IMR-90 (cell line): ENCODE measurements at places on chromosomes 16 and 17. TPM values are rescaled to one million over a fixed set of nuclear protein-coding genes. Genes with fewer than 3 reads are reported as not detected.
A peak's percentile ranks its signal among the peaks of the same experiment; 100 is the strongest.

KRT20 gene
- total RNA-seq = not detected in 2 replicates

HOXB7 gene
- total RNA-seq = 1.8 and 3.3 TPM in 2 replicates

FOXF1 gene
- total RNA-seq = 2.7 and 4.2 TPM in 2 replicates

ABCC6 gene
- 0.36 and 0.56 TPM in 2 replicates for total RNA-seq

CCL3 gene
- not detected in 2 replicates for total RNA-seq

ABCC11 gene
- under 0.01 and 0.18 TPM in 2 replicates for total RNA-seq

KCNJ16 gene
- not detected in 2 replicates for total RNA-seq

CDYL2 gene
- total RNA-seq = 3.9 and 4.4 TPM in 2 replicates

MAP3K3 gene
- 24.2 and 25.6 TPM in 2 replicates for total RNA-seq

LRRC75A gene
- 0.56 and 0.72 TPM in 2 replicates for total RNA-seq

DNA sequence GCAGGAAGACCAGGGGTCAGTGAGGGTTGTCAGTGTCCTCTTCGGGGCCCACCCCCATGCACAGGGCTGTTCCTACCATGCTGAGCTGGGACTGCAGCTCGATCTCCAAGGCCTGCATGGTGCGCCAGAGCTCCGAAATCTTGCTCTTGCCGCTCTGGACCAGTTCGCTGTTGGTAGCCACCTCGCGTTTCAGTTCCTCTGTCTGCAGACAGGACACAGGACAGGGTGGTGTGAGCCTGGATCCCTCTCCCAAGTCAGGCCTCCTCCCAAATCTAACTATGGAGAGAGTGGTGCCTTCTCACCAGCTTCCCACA is 90.9 kb downstream of the GOSR1 start:
- DNase-seq = no peak

DNA sequence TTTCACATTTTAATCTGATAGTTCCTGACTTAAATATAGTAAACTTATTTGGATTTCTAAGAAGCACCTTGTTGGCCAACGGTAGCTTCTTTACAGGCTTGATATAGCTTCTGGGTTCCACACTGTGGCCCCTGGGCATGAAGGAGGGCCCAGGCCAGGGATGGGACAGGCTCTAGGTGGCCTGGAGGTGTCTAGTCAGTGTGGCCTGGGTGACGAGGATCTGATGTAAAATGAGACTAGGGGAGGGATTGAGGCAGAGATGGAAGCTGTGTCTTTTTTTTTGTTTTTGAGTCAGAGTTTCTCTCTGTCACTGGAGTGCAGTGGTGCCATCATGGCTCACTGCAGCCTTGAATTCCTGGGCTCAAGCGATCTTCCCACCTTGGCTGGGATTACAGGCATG is 187.0 kb downstream of the PRKCB start:
- DNase-seq = no peak

DNA sequence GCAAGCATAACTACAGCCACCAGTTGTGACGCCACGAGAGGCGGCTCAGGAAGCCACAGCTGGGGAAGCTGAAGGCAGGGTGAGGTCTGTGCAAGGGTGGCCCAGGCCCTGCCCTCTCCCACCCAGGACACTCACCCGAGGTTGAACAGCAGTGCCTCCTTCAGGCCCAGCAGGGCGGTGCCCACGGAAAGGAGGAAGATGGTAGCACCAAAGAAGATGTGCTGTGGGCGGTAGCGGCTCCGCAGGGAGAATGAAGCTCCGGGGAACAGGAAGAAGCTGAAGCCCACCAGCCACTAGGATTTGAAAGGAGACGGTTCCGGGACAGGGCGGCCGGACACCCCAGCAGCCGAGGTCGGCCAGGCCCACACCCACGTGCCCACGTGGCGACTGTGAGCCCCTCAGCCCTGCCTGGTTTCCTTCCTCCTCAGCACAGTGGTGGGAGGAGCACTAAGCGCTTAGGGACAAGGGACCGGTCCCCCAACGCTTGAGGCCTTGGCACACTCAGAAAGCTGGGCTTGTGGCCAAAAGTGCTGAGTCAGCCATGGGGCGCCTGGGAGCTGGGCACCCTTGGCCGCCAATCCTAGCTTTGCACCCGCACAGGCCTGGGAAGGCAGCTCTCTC is 11.0 kb downstream of the CYB561 start:
- DNase-seq = peak; percentile 25

DNA sequence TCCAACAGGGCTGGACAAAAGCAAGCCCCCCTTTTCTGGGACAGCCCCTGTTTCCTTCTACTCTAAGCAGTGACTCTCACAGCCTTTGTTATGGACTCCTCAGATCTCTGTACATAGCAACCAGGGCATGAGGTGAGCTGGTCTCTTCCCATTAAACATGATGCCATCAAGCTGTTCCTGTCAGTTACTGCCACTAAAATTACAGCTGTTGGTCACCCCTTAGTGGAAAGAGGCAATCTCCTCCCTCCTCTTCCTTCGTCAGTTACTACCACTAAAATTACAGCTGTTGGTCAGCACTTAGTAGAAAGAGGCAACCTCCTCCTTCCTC is 95.2 kb upstream of the SMIM36 start:
- no peak for DNase-seq

GRCh38 chr16:85844786-85845185 is 45.3 kb downstream of the COX4I1 start:
- DNase-seq = peak; percentile 42

- no peak for DNase-seq
Measured at GRCh38 chr16:73385696-73386095, 337.8 kb upstream of the ZFHX3 start.

GRCh38 chr17:8698162-8698971 is 46.3 kb downstream of the CCDC42 start:
- peak; percentile 79 for DNase-seq

DNA sequence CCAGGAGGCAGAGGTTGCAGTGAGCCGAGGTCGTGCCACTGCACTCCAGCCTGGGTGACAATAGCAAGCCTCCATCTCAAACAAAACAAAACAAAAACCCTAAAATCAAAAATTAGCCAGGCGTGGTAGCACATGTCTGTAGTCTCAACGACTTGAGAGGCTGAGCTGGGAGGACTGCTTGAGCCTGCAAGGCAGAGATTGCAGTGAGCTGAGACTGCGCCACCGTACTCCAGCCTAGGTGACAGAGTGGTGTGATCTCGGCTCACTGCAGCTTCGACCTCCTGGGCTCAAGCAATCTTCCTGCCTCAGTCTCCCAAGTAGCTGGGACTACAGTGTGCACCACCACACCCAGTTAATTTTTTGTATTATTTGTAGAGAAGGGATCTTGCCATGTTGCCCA is 87.6 kb downstream of the MYH11 start:
- DNase-seq = no peak

DNA sequence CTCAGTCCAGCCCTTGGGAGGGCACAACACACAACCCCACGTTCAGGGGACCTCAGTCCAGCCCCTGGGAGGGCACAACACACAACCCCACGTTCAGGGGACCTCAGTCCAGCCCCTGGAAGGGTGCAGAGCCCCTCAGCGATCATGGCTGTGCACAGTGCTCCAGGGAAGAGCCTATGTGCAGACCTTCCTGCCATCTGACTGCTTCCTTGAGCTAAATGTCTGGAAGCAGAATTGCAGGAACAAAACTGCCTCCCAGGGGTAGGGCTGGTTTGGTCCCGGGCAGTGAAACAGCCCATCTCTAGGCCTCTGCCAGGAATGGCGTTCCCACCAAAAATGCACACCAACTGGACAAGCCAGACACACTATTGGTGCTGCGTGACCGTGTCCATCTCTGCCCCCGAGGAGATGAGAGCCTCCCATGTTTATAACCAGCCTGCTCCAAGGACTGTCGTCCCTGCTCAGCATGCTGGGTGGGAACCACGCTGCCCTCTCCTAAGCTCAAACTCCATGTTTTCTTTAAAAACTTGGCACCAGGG is 44.0 kb downstream of the ZNF276 start:
- no peak for DNase-seq

DNA sequence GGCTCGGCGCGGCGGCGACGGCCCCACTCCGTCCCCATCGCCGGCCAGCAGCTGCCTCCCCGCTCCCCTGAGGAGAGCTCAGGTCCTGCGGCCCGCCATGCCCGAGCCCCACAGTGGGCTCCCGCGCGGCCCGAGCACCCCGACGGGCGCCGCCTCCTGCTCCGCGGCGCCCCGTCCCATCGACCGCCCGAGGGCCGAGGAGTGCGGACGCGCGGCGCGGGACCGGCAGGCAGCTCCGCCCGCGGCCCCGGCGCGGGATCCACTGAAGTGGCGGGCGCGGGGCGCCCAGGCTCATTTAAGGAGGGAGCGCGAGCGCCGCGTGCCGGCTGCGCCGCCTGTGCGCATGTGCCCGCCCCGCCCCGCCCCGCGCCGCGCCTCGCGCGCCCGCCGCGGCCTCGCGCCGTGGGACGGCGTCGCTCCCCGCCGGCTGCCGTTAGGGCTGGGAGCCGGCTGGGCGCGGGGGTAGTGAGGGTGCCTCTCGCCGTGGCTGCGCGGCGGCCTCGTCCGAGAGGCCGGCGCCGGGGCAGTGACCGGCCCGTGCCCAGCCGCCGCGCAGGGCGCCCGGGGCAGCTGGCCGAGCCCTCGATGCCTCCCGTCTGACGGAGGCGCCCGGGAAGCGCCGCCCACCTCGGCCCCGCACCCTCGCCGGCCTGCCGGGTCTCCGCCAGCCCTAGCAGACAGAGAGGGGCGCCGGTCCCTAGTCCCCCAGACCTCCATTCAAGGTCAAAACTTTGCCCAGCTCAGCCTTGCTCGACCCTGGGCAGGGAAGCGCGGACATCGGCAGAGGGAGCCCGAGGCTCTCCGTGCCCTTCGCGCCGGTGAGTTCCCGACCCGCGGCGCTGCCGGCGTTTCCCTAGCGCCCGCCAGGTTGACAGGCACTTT is at the start of gene NETO2:
Gene NETO2, minus strand, starts transcription at position 269 of the 882 bp plus-strand sequence. CDS start 333 bp downstream, outside the sequence.
- DNase-seq = peak; percentile 56

GRCh38 chr17:28416703-28417311 is 10.8 kb upstream of the SLC46A1 start:
- DNase-seq = peak; percentile 59

- peak; percentile 46 for DNase-seq
Measured at GRCh38 chr16:66167564-66168291, 198.8 kb upstream of the CDH5 start.

GRCh38 chr17:39591958-39592954 is 15.5 kb downstream of the NEUROD2 start:
- DNase-seq = peak; percentile 50

GRCh38 chr17:73750975-73751374 is 106.7 kb upstream of the SDK2 start:
- no peak for DNase-seq

DNA sequence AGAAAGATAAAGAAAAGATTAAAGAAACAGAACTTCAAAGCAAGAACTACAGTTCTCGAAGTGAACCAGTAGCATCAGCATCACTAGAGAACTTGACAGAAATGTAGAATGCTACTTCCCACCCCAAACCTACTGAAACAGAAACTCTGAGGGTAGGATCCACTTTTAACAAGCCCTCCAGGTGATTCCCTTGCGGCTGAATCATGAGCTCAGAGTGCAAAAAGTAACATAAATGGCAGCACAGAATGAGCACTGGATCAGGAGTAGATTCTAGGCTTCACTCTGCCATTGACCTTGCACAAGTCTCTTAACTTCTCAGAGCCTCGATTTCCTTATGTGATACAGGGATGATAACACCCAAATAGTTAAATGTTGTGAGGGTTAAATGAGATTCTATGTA is 5.8 kb downstream of the TOM1L2 start:
- DNase-seq = no peak

GRCh38 chr17:29238133-29238850 is 8.4 kb upstream of the CRYBA1 start:
- peak; percentile 64 for DNase-seq

DNA sequence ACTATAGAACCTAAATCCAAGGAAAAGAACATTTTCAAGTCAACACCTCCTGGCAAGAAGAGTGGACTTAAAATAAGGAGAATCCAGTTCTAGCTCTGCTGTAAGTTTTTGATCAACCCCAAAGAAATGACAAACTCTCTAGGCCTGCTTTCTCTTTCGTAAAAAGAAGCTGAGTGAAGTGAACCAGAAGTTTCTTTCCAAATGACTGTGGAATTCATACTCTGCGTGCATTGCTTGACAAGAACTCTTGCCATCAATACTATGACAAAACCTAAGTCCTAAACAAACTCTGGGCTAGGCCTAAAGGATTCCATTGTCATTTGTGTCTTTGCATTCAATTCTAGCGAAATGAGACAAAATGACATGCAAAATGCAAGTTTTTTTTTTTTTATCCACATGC is 187.5 kb upstream of the SOX9 start:
- DNase-seq = no peak

GRCh38 chr16:4911970-4912386 is 25.0 kb downstream of the PPL start:
- peak; percentile 33 for DNase-seq

DNA sequence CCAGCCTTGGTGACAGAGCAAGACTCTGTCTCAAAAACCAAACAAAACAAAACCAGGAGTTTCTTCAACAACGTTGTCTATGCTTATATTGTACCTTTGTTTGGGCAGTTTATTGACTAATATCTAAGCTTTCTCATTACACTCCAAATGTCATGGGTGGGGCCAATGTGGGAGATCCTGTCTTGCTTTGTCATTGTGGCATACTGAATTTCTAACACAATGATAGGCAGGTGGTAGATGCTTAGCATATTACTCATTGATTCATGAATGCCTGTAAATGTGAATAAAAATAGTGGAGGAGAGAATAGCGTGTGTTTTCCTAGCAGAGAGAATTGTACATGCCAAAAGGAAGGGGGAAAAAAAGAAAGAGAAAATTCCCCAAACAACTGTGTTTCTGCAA is 802.5 kb upstream of the EEF2KMT start:
- DNase-seq = no peak

GRCh38 chr16:24771779-24772157 is 42.3 kb downstream of the TNRC6A start:
- peak; percentile 23 for DNase-seq

DNA sequence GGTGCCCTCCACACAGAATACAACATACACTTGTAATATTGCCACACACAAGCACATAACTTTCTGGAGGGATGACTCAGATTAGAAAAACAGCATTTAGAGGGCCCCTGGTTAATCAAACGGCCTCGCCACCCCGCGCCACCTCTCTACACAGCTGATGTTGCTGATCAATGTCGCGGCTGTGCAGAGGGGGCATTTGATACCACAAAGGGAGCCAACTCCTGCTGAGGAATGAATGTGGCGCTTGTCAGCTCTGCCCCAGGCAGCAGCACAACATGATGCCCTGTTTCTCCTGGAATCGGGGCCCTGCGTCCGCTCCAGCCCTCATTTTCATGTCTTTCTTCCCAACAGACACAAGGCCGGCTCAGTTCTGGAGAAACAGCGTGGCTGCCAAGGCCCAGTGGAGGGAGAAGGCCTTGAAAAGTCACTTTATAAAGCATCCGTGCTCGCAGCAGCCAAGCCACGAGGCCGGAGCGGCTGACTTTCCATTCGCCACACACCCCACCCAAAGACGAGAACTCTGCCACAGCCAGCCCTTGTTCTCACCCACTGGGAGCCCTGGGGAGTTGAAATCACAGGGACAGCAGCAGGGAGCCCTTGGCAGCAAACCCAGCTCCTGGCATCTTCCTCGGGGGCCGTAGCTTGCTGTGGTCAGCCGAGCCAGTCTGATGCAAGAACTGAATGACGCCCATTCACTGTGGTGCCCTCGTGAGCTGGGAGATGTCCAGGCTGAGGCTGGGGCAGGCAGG is 65.6 kb downstream of the XYLT1 start:
- peak; percentile 49 for DNase-seq
